ENCODE measurements at places on chromosomes 2 and 18. TPM values are rescaled to one million over a fixed set of nuclear protein-coding genes. Genes with fewer than 3 reads are reported as not detected.

Gene REV1
- 165 TPM for total RNA-seq

Gene NTSR2
- not detected for total RNA-seq

Gene HDAC4
- 47.7 TPM for total RNA-seq

Gene C18orf54
- total RNA-seq, result 1.9 TPM

Gene FOXD4L1
- total RNA-seq, result not detected

DNA sequence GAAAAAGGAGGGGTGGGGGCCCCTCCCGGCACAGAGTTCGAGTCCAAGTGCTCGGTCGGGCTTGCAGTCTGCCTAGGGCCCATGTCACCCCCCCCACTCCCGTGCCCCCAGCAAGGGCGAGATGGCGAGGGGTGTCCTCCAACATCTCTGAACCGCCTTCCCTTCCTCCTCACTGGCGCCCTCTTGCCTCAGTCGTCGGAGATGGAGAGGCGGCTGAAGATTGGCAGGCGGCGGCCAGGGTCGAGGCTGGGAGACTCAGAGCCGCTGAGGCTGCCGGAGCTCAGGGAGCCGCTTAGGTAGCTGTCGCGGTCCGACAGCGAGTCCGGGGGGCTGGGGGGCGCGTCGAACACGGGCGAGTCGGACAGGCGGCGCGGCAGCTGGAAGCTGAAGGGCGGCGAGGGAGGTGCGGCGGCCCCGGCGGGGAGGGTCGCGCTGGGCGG lies 2.3 kb downstream of the ZFP36L2 start:
- peak; percentile 87 for DNase-seq

GRCh38 chr2:75130171-75130570 lies 69.1 kb downstream of the TACR1 start:
- no peak for DNase-seq

DNA sequence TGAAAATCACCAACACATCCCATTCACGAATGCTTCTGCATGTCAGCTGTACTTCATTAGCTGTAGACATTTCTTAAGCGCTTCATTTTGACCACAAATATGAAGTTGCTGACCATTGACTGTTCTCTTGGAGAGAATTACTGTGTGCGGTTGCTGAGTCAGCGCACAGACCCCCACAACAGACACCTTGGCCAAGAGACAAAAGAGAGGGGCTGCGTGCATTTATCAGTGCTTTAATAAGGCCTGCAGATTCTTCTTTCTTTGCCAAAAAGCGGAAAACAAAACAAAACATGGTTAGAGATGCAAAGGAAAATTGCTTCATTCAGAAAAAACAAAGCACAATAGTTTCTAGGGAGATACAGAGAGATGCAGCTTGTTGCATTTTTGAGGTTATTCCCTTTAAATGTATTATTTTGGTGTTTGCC lies 174.7 kb downstream of the ACKR3 start:
- peak; percentile 92 for DNase-seq

DNA sequence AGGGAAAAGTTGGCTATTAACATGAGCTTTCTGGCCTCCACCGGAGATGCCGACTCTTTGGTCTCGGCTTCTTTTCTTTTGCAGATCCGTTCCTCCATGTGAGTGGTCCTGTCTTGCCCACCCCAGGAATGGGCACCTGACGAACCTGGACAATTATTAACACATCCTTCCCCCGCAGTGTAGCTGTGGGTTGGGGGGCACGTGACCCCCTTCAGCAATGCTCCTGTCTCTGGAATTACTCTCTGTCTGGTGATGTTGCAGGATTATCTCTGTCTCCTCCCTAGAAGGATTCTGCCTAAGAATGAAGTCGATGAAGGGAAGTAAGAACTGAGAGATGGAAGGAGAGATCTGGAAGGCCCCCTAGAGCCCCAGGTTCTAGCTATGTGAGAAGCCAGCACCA lies 115.2 kb upstream of the NPAS2 start:
- DNase-seq, result no peak

DNA sequence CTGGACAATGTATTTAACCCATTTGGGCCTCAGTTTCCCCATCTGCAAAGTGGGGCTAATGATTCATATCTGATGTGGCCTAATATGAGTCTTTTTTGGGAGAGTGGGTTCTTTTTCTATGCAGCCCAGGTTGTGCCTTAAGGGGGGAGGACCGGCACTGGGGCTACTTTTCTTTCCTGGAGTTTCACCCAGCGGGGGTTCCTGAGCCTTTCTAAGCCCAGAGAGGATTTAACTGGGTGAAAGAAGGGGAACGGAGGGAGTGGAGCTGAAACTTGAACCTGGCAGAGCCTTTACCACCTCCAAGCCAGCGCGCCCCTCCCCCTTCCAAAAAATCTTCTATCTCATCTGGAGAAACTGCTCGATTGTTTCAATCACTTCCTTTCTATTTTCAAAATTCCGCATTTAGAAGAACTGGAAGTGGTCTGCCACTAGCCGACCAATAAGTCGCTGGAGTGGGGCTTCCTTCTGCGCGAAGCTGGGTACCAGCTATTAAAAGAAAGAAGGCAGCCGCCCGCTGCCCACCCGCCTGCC lies 205.0 kb upstream of the SMAD2 start:
- DNase-seq, result no peak

DNA sequence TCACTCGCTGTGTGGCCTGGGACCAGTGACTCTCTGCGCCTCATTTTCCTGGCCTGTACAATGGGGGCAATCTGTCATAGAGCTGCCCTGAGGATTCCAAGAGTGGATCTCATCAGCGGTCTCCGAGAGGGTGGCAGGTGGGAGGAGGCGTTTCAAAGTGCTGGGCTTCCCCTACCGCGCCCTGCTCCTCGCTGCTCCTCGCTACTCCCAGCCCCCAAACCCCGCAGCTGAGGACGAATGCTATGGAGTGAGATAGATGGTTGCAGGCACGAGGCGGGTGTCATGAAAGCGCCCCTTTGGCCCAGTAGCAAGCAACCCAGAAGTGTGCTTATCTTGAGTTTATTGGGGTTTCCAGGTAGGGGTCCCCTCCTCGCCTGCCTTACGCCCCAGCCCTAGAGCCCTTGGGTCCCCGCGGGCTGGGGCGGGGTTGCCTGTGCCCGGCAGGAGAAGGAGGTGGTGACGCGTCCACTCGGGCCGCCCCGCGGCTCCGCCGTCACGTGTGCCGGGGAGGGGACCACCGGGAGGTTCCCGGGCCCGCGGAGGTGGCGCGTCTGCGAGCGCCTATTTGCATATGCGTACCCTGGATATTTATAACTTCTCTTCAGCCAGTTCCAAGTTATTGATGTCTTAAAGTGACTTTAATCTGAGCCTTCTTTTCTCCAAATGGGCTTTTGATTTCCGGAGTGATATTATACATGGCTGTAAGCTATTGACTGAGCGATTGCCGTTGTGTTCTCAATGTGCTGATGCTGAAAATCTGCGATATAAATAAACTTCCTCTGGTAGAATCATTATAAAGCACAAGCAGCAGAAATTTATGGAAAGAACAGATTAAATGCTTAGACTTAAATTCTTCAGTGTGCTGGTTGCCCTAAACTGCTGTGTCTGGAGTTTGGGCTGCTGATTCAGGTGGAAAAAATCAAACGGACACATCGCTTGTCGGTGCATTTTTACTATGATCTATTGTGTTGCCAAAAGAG lies 263.7 kb downstream of the ATAD2B start:
- peak; percentile 65 for DNase-seq

GRCh38 chr2:27901234-27901633 lies 10.7 kb downstream of the BABAM2 start:
- DNase-seq, result no peak

GRCh38 chr18:48962994-48963561 lies 12.3 kb upstream of the SMAD7 start:
- DNase-seq, result peak; percentile 93

DNA sequence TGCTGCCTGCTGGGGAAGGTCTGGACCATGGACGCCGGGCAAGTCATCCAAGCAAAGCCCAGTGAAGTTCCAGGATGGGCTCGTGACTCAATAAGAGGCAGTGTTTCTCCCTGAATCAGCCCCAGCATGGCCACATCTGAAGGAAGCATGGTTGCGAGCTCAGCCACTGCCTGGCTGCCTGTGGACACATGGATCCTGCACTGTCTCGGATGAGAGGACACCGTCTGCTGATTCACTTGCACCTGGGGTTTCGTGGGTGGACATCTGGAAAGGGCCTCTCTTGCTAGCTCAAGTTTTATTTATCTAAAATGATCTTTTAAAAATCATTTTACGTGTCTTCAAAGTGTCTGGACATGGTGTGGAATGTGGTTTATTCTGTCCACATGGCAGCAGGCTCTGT lies 224.8 kb upstream of the FN1 start:
- no peak for DNase-seq
